Spinal cord (tissue), 10 donors: ENCODE measurements at places on chromosomes 7 and 10. TPM values are rescaled to one million over a fixed set of nuclear protein-coding genes. Genes with fewer than 3 reads are reported as not detected.

- no peaks in the 10 kb centered on the region for H3K27me3 ChIP-seq
- no peaks in the 10 kb centered on the region for H3K36me3 ChIP-seq
- no peak overlapping the region for H3K4me3 ChIP-seq
Measured at GRCh38 chr10:17387861-17388503, 66.4 kb downstream of the ST8SIA6 start.

The PLAC9 gene
- polyA plus RNA-seq = 36.4 TPM

- no peak overlapping the region for H3K4me3 ChIP-seq
- peaks cover 17% of the 10 kb centered on the region for H3K4me1 ChIP-seq
- H3K27me3 ChIP-seq = no peaks in the 10 kb centered on the region
- H3K27ac ChIP-seq = no peak overlapping the region
- H3K36me3 ChIP-seq = peaks cover 49% of the 10 kb centered on the region
Measured at GRCh38 chr10:98416606-98417388, 1.8 kb upstream of the PYROXD2 start.

The TAF5 gene
- 7.3 TPM for polyA plus RNA-seq

DNA sequence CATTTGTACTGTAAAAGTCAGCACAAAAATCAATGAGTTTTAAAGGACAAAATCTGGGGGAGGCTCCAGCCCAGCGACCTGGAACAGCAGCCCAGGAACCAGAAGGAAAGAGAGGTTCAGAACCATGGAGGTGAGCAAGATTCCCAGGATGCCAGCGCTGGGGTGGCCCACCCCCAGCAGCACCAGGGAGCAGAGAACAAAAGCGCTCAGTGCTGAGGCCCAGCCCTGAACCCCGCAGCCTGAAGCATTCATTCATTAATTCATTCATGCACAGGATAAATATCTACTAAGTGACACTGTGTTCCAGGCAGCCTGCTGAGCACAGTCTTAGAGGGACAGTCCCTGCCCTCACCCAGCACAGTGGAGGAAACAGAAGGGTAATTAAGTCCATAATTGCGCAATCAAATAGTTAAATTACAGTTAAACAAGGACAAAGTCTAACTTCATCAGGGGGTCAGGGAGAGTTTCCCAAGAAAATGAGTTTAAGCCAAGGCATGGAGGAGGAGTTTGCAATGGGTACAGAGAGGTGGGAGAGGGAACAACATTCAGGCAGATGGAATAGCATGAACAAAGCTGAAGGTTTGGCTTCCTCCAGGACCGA is 202.3 kb downstream of the GRID1 start:
- H3K27me3 ChIP-seq = no peaks in the 10 kb centered on the region
- no peak overlapping the region for H3K4me3 ChIP-seq
- peaks cover 21% of the 10 kb centered on the region for H3K4me1 ChIP-seq
- H3K27ac ChIP-seq = no peak overlapping the region
- no peaks in the 10 kb centered on the region for H3K36me3 ChIP-seq

GRCh38 chr7:2478399-2478785 is 2.2 kb upstream of the GRIFIN start:
- H3K4me1 ChIP-seq = peaks cover 34% of the 10 kb centered on the region
- H3K27me3 ChIP-seq = no peaks in the 10 kb centered on the region
- peaks cover 12% of the 10 kb centered on the region for H3K36me3 ChIP-seq
- no peak for DNase-seq
- no peak overlapping the region for H3K4me3 ChIP-seq
- no peak overlapping the region for H3K27ac ChIP-seq

DNA sequence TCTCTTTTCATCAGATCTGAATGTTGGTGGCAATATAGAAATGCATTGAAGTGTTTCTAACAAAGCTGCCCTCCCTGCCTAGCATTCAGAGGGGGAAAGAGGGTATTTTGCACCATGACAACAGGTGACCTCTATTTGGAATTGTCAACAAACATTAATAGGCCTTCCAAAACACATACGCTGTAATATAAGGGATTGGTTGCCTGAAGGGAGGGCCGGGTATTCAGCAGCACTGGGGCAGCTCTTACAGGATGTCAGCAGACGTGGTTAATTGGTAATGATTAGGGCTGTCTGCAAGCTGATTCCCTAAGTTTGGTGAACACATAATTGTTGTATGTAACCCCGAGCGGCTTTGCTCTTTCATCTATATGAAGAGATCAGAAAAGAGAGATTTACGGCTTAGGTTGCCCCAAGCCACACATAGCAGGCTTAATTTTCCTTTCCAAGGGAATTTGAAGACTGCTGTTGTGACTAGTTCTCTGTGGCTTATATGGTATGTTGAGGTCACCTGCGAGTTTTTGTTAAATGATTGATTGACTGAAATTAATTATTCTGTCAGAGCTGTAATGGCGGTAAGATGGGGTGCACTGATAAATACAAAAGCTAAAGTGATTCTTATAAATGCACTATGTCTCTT is 759.3 kb downstream of the LRMDA start:
- H3K27me3 ChIP-seq = no peaks in the 10 kb centered on the region
- H3K36me3 ChIP-seq = no peaks in the 10 kb centered on the region
- no peak for DNase-seq
- H3K4me3 ChIP-seq = no peak overlapping the region

DNA sequence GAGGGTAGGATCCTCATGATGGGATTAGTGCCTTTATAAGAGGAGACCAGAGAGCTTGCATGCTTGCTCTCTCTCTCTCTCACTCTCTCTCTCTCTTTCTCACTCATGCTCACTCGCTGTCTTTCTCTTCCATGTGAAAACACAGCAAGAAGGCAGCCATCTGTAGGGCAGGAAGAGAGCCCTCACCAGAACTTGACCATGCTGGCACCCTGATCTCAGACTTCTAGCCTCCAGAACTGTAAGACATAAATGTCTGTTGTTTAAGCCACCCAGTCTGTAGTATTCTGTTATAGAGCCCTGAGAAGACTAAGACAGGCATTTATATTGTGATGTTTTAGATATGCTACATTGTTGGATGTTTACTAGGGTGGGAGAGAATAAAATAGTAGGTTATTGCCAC is 43.4 kb upstream of the MTPN start:
- H3K4me3 ChIP-seq = no peak overlapping the region
- H3K36me3 ChIP-seq = no peaks in the 10 kb centered on the region
- no peak overlapping the region for H3K27ac ChIP-seq
- H3K27me3 ChIP-seq = no peaks in the 10 kb centered on the region
- no peak for DNase-seq

DNA sequence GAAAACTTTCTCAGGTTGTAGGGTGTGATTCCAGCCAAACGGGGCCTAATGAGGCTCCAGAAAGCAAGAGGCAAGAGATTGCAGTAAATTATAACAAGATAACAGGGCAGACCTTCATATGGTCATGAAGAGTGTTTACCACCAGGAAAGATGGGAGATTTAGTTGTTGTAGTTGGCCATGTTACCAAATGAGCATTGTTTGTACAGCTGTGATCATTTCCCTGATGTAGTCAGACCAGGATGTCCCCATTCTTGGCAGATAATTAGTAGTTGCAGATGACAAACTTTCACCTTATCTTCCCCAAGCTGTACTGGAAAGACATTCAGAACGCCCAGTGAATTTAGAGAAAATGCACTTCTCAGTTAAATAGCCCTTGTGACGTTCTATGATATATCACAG is 630.8 kb downstream of the ANKRD7 start:
- no peaks in the 10 kb centered on the region for H3K27me3 ChIP-seq
- H3K36me3 ChIP-seq = no peaks in the 10 kb centered on the region
- H3K4me3 ChIP-seq = no peak overlapping the region

DNA sequence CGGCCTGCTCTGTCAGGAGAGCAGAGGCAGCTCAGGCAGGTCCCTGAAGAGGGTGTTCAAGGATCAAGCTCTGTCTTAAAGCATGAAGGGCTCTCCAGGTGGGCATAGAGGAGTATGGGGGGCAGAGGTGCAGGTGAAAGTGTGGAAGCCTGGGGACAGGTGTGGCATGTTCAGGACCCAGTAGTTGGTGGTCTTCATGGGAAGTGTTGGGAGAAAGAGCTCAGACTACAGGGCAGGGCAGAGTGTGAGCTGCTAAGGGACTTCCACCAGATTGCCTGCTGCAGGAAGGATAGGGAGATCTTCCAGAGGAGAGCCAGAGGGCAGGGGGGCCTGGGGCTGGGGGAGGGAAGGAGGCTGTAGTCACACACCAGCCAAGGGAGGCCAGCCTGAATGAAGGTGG is 156.5 kb upstream of the GDF10 start:
- H3K4me3 ChIP-seq = no peak overlapping the region
- H3K27me3 ChIP-seq = no peaks in the 10 kb centered on the region
- peaks cover 15% of the 10 kb centered on the region for H3K4me1 ChIP-seq
- no peaks in the 10 kb centered on the region for H3K36me3 ChIP-seq

GRCh38 chr10:130992802-130993523 is 318.6 kb downstream of the TCERG1L start:
- H3K36me3 ChIP-seq = no peaks in the 10 kb centered on the region
- H3K27me3 ChIP-seq = peaks cover 27% of the 10 kb centered on the region
- DNase-seq = no peak
- H3K4me3 ChIP-seq = no peak overlapping the region
- H3K27ac ChIP-seq = no peak overlapping the region
- peaks cover 11% of the 10 kb centered on the region for H3K4me1 ChIP-seq

DNA sequence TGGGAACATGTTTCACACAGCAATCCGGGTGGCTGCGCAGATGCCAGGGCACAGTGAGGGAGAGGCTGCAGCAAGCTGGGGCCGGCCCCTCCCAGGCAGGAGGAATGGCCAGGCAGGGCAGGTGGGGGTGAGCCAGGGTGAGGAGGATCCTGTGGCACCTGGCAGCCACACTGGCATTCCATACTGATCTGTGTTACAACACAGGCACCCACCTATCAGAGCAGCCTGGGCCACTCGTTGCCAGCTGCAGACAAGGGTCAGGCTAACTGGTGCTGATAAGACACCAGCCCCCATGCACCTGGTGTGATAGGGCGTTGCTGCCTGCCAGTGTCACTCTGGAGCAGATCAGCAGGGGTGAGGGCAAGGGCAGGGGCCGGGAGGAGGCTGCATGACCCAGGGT is 16.6 kb upstream of the RET start:
- no peaks in the 10 kb centered on the region for H3K36me3 ChIP-seq
- H3K27ac ChIP-seq = no peak overlapping the region
- peaks cover 8% of the 10 kb centered on the region for H3K4me1 ChIP-seq

The GPR26 gene
- polyA plus RNA-seq = 5.6 TPM

DNA sequence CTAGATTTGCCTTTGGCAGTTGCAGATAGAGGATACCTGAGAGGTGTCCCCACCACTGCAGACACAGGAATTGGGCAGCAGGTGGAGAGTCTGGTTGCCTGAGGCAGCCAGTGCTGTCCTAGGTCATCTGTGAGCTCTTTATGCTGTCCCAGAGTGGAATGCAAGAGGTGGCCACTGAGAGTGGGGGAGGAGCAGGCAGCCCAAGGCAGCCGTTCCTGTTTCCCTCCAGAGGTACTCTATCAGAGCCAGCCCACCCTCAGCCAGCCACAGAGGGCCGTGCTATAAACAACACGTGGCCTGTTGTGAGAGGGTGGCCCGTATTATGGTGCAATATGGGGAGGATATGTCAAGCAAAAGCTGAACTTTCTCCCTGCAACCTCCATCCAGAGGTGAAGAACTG is 8.5 kb downstream of the LRRC18 start:
- no peaks in the 10 kb centered on the region for H3K27me3 ChIP-seq
- H3K4me3 ChIP-seq = no peak overlapping the region
- H3K27ac ChIP-seq = no peak overlapping the region
- no peaks in the 10 kb centered on the region for H3K36me3 ChIP-seq
- peaks cover 13% of the 10 kb centered on the region for H3K4me1 ChIP-seq
- DNase-seq = no peak

- no peak overlapping the region for H3K27ac ChIP-seq
- H3K4me3 ChIP-seq = no peak overlapping the region
- no peaks in the 10 kb centered on the region for H3K27me3 ChIP-seq
- no peak for DNase-seq
- H3K4me1 ChIP-seq = no peaks in the 10 kb centered on the region
Measured at GRCh38 chr7:84060000-84060399, 134.6 kb downstream of the SEMA3A start.

The CUBN gene
- polyA plus RNA-seq = 5.7 TPM

DNA sequence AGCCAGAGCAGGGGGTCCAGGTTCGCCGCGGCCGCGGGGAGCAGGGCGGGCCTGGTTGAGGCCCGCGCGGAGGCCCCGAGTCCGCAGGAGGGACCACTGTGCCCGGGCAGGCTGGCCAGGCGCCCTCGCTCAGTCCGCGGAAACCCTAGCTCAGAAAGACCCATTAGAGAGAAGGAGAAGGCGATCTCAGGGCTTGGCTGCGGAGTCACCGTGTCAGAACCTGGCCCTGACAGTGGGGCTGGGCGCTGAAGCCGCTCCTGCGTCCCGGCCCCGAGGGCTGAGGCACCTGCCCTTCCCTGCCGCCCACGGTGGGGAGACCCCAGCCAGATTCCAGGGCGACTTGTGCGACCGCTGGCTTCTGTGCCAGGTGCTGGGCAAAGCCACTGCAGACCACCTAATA is 14.2 kb upstream of the EGFR start:
- H3K27me3 ChIP-seq = peaks cover 3% of the 10 kb centered on the region
- no peak for DNase-seq
- H3K36me3 ChIP-seq = no peaks in the 10 kb centered on the region
- H3K4me3 ChIP-seq = no peak overlapping the region
- H3K4me1 ChIP-seq = peaks cover 11% of the 10 kb centered on the region
- H3K27ac ChIP-seq = no peak overlapping the region

GRCh38 chr10:33117816-33118215 is 159.8 kb upstream of the ITGB1 start:
- H3K27ac ChIP-seq = no peak overlapping the region
- DNase-seq = no peak
- H3K4me1 ChIP-seq = no peaks in the 10 kb centered on the region
- no peak overlapping the region for H3K4me3 ChIP-seq

DNA sequence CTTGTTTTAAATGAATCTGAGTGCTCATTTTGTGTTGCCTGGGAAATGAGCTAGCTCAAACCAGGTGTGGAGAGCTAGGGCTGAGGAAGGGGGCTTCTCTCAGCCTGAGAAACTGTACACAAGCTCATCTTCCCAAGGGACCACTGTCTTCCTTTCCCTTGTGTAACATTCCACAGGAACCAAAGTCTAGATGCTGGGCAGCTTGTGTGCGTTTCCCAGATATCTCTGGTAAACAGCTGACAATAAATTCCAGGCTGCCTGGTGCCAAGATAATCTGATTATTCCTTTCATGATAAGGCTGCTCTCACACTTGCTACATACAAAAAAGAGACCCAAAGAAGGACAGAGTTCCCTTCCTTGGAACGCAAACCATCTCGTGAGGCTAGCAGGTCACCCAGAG is 33.1 kb upstream of the MKLN1 start:
- no peak overlapping the region for H3K4me3 ChIP-seq
- H3K4me1 ChIP-seq = no peaks in the 10 kb centered on the region
- no peak overlapping the region for H3K27ac ChIP-seq
- H3K36me3 ChIP-seq = no peaks in the 10 kb centered on the region
- H3K27me3 ChIP-seq = no peaks in the 10 kb centered on the region

The GRM8 gene
- polyA plus RNA-seq = 15.6 TPM

GRCh38 chr10:90227217-90227656 is 525.8 kb downstream of the KIF20B start:
- no peak overlapping the region for H3K4me3 ChIP-seq
- DNase-seq = no peak
- no peaks in the 10 kb centered on the region for H3K4me1 ChIP-seq
- H3K36me3 ChIP-seq = no peaks in the 10 kb centered on the region
- H3K27ac ChIP-seq = no peak overlapping the region

- DNase-seq = no peak
Measured at GRCh38 chr10:79331709-79332108, 15.6 kb upstream of the PPIF start.

GRCh38 chr10:114115661-114116445 is 58.1 kb downstream of the CCDC186 start:
- H3K4me3 ChIP-seq = no peak overlapping the region
- no peak overlapping the region for H3K27ac ChIP-seq
